ENCODE measurements at places on chromosomes 5 and 9.

DNA sequence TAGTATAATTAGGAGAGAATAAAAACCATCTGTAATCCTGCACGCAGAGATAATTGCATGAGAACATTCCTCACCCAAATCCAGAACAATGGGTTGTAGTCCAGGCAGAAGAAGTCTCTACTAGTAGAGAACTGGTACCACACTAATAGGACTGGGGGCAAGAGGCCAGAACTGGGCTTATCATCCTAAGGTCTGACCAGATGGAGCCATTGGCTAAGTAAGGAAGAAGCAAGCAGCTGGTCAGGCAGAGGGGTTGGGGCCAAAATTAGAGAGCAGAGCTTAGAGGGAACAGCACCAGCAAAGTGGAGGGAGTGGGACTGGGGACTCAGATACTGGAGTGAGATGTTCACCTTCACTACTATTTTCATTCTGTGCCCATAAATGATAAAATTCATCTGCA lies 35.4 kb upstream of the MAP1B start:
- peak; percentile 28 for DNase-seq

- no peak for DNase-seq
Observed at GRCh38 chr5:38756068-38756467, 89.7 kb upstream of the OSMR start.

DNA sequence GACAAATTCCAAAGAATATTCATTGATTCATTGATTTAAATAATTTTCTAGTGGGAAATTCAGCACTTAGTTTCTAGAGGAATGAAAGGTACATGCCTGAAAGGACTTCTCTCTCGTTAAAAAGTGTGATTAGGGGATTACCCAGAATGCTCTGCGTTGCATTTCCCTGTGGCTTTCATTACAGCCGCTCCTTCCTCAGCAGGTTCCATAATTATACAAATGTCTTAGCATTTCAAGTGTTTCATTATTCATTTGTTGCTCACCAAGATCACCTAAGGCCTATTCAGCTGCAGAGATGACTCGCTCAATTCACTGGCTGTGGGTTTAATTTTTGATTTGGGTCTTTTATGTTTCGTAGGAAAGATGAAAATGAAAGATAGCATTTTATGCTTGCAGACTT lies 52.8 kb downstream of the SPATA31C2 start:
- no peak for DNase-seq

GRCh38 chr5:95942968-95943367 lies 18.7 kb downstream of the ELL2 start:
- no peak for DNase-seq

DNA sequence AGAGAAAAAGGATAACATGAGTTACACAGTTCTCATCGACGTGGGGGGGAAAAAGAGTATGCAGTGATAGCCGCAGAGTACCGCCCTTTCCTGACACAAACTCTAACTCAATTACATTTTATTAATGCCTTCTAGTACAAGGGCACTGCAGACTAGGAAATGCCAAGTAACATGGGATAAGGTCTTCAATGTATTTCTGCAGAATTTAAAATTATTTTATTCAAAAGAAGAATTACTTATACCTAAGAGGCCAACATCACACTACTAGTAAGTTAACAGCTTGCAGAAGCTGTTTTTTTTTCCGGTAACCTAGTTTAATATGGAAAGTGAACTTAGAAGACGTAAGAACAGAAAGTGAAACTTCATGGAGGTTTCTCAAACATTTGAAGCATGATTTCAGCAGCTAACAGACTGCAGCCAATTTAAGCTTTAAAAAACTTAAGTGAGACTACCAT lies 3.9 kb downstream of the SETX start:
- DNase-seq = no peak

DNA sequence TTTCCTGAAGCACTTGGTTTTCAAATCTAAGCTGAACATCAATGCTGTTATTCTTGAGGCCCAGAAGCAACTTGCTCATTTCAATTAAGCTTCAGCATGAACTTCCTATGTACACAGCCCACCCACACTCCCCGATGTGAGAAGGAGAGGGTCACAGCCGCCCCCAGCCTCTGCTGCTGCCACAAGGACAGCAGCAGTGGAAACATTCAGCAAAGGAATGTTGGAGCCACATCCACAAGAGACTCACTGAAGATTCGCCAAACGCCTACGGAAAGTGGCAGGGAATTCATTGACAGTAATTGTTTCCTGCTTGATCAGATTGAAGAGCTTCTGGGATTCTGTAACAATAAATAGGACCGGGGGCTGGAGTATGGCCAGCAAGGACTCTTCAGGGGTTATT lies 2.9 kb downstream of the TGFBI start:
- DNase-seq = no peak

GRCh38 chr5:136772491-136772890 lies 407.1 kb upstream of the TRPC7 start:
- no peak for DNase-seq

DNA sequence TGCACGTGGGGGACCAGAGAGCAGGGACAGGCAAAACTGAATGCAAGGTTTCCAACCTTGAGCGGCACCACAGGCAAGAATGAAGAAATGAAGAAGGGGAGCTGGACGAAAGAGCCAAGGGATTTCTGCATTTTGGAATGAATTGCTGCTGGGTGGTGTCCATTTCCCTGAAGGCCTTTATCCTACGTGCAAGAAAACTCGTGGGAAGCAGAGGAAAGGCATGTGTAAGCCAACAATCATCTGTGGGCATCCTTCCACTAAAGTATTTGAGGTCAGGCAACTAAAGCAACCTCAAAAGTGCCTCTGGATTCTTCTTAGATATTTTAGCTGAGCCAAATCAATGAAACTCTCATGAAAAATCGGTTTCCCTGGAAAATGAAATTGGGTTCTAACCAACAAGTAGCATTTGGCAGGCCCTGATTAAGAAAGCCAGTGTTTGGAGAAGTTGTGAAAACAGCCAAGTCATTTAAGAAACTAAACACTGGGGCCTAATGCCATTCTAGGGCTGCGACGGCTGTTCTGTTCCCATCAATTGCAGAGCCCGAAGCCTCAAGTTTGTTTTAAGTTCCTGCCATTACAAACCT lies 4.7 kb upstream of the TGFBI start:
- DNase-seq = no peak

DNA sequence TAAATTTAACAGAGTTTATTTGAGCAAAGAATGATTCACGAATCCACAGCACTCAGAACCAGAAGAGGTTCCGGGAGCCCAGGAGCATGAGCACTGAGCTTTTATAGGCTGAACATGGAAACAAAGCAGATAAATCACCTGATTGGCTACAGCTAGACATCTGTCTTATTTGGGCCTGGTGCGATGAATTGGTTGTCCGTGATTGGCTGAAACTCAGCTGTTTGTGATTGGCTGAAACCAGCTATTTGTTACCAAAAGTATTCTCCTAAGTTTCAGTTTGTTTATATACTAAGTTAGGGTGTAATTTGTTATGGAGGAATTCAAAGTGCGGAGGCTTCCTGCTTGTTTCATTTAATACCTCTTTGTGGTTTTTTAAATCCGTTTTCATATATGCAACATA lies 15.8 kb upstream of the LCP2 start:
- DNase-seq = no peak

- DNase-seq = no peak
Observed at GRCh38 chr5:7377761-7378160, 18.2 kb upstream of the ADCY2 start.

DNA sequence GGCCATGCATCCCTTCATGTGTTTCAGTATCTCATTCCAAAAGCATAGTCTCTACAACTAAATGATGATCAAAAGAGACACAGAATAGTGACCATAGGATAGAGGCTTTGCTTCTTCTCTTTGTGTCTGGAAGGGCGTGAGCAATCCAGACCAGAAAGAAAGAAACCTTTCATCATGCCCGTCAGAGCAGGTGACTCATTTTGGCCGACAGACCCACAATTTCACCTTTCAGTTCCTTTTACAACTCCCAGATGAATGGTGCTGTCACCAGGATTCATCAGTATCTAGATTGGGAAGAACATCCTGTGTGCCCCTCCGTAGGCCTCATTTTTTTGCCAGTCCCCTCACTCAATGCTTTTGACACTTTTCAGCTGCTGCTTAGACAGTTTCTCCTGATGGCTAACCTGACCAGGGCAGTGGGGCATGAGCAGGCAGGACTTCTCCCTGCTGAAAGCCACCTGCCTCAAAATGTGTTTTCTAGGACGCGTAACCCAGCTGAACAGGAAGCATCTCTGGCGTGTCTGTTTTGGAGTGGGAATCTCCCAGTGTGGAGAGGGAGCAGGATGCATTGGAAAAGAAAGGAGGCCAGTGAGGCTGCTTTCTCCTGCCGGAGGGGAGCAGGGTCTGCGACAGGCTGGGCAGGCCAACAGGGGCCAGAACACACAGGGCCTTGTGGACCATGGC lies 21.2 kb downstream of the ABLIM3 start:
- DNase-seq = no peak

GRCh38 chr5:153700940-153701339 lies 210.5 kb downstream of the GRIA1 start:
- DNase-seq = no peak

- DNase-seq = no peak
Observed at GRCh38 chr9:36145970-36146369, 9.4 kb downstream of the GLIPR2 start.

- DNase-seq = no peak
Observed at GRCh38 chr5:39399135-39400036, 25.4 kb downstream of the DAB2 start.

DNA sequence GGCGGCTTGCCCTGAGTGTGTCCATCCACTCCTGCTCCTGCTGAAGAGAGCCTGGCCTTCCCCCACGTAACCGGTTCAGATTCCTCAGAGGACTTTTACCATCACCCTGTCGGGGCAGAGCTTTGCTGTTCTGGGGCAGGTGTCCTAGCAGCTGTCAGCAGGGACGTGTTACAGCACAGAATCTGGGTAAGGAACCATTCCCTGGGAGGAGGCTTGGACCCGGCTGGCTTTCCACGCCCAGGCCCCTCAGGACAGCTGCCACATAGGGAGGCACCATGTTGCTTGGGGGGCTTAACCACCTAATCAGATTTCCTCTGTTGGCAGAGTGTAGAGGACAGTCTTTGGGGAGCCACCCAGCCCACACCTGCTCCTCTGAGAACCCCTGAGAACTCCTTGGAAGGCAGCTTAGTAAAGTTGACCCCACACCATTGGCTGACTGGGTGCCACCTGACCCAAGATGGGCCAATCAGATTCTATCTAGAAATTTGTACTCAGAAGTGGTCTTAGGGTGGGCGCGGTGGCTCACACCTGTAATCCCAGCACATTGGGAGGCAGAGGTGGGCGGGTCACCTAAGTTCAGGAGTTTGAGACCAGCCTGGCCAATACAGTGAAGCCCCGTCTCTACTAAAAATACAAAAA lies 23.3 kb upstream of the EEIG1 start:
- no peak for DNase-seq

- no peak for DNase-seq
Observed at GRCh38 chr9:95635986-95636671, 119.4 kb upstream of the PTCH1 start.

- no peak for DNase-seq
Observed at GRCh38 chr9:133752739-133753446, 14.7 kb upstream of the SARDH start.

DNA sequence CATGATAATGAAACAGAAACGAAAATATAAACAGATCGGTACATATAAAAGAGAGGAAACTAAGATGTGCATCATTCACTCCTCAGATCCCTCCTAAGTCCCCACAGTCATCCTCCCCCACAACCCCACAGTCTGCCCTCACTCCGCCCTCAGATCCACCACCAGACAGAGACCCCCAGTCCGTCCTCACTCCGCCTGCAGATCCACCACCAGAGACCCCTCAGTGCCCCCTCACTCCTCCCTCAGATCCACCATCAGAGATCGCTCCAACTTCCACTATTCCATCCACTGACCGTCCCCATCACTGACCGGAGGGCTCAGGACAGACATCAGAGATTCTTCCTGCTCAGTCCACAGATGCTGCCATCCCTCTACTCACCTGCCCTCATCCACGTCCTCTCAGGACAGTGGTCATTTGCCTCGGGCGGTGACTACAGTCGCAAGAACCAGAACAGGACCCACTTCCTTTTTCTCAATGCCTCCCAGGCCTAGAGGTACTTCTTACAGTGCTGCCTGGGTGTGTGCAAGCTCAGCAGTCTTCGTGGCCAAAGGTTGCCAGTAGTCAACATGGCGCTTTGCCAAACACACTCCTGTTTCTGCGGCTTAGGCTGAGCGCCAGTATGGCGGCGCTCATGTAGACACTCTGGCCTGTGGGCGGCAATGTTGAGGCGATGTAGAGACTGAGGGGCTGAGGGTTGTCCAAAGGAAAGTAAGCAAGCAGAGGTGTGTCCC lies 8.3 kb upstream of the SPATA31C1 start:
- DNase-seq = no peak

DNA sequence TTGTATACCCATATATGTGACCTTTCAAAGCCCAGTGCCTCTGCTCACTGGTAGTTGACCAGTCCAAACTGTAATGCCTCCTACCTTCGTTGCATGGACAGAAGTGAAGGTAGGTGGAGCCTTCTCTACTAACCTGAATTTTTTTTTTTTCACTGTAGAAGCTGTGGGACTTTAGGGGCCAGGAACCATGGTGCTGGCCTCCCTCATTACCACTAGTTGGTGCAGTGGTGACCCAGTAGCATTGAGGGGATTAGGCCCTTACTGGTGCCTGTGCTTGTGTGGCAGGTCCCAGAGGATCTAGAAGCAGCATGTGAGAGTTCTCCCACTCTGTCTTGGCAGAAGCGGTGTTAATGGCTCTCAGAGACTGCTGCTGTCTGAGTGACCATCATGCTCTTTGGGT lies 2.3 kb downstream of the RALGPS1 start:
- peak; percentile 65 for DNase-seq

- DNase-seq = no peak
Observed at GRCh38 chr9:3903906-3904305, 378.1 kb upstream of the RFX3 start.

- DNase-seq = no peak
Observed at GRCh38 chr9:133448487-133448972, 11.2 kb upstream of the CACFD1 start.

DNA sequence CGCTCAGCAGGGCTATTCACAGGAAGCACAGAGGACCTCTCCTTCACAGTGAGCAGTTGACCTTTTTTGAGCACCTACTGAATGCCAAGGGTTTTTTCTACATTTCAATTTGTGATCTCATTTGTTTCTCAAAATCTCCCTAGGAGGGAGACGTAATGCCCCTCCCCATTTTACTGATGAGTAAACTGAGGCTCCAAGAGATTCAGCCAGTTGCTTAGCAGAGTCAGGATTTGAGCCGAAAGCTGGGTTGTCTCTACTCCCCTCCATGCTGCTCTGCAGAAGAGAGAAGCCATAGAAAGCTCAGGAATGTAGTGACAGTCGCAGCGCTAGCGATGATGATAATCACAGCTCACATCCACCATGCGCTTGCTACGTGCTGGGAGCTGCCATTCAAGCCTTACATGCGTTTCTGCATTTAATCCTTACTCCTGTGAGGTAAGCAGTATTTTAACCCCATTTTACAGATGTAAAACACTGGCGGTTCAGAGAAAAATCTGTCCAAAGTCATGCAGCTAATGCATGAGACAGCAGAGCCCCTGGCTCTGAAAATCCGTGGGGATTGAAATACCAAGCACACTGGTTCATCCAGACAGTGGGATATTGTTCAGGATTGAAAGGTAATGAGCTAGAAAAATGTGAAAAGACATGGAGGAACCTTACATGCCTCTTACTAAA lies 33.8 kb downstream of the ERGIC1 start:
- no peak for DNase-seq
